ENCODE measurements at places on chromosomes 5 and 9.

GRCh38 chr9:135343837-135344522 is 135.6 kb upstream of the PPP1R26 start:
- DNase-seq, result peak; percentile 63

GRCh38 chr9:93288341-93288740 is 104.4 kb downstream of the WNK2 start:
- DNase-seq, result no peak

GRCh38 chr9:120914396-120914795 is 12.2 kb downstream of the TRAF1 start:
- DNase-seq, result no peak

DNA sequence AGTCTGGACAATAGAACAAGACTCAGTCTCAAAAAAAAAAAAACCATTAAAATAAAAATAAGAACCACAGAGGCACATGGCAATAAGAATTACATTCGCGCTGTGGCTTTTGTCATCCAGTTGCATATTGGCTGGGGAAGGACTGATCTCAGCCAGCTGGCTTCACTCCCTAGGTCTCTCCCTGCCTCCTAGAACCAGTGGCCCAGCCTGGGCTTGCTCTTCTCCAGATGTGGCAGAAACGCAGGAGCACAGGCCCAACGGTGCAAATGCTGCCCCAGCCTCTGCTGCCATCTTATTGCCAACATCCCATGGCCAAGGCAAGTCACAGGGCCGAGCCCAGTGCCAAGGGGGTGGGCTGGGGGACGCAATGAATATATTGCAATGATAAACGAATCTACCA is 37.0 kb downstream of the NKX2-5 start:
- no peak for DNase-seq

GRCh38 chr5:36334315-36334714 is 32.6 kb upstream of the RANBP3L start:
- DNase-seq, result no peak

- DNase-seq, result no peak
Observed at GRCh38 chr9:114770991-114771390, 34.8 kb downstream of the TNFSF15 start.

GRCh38 chr9:138097501-138097991 is 220.0 kb downstream of the CACNA1B start:
- no peak for DNase-seq

DNA sequence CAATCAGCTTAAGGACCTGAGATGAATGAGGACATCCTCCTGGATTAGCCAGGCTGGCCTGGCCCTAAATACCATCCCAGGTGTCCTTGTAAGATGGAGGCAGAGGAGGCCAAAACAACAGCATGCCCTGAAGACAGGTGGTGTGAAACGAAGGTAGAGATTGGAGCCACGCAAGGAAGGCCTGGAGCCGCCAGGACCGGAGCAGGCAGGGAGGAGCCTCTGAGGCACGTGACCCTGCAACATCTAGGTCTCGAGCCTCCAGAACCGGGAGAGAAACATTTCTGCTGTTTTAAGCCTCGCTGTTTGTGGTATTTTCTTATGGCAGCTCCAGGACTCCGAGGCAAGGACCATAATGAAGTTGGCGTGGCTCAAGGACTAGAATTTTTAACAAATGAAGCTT is 9.7 kb upstream of the COL5A1 start:
- no peak for DNase-seq

GRCh38 chr5:173664154-173664526 is 47.7 kb upstream of the BOD1 start:
- DNase-seq, result no peak

DNA sequence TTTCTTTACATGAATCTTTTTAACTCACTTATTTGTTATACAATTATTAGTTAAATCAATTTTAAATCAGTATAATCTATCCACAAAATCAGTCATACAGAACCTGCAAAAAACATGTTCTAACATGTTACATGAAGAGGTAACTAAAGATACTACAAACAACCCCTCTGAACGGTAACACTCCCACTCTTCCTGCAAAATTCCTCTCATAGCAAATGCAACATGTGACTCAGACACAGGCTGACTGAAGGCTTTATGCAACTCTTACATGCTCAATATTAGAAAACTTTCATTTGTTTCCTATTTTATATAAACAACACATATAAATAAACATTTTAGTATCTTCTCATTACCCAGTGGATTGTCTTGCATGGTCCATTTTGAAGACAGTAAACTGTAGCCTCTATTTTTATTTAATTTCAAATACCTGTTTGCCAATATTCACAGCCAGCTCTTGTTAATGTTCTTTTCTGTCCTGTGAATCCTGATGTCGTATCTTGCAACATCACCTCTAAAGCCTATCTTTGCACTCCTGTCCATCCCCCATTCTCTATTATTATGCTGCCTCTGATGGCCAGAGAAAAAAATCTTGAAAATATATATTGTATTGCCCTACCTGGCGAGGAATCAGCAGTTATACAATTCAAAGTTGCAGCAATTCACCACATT is 100.5 kb upstream of the CCDC152 start:
- peak; percentile 38 for DNase-seq

DNA sequence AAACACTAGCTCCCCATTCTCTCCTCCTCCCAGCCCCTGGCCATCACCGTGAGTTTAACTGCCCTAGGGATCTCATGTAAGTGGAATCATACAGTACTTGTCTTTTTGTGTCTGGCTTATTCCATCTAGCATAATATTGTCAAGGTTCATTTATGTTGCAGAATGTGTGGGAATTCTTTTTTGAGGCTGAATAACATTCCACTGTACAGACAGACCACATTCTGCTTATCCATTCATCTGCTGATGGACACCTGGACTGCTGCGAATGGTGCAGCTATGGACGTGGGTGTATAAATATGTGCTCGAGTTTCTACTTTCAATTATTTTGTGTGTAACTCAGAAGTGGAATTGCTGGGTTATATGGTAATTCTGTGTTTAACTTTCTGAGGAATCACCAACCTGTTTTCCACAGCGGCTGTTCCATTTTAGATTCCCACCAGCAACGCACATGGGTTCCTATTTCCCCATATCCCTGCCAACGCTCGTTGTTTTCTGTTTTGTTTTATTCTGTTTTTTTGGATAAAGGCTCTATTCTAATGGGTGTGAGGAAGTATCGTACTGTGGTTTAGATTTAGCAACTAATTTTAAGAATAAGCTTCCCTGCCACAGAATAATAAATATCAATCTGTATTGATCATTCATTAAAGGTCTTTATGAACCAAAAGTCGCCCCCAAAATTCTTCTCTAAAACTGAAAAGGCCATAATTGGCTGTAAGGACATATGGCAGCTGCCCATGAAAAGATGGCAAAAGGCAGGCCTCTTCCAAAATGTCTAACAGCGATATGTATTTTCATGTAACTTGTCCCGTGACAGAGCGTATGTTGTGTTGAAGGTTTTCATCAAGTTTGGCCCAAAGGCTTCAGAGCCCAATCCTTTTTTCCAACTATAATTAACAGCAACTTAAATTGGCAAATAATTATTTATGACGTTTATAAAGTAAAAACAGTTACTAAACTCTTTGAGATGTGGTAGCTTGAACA is 70.3 kb downstream of the DAP start:
- DNase-seq, result peak; percentile 27

GRCh38 chr9:79970146-79970425 is 398.3 kb downstream of the TLE4 start:
- DNase-seq, result no peak

DNA sequence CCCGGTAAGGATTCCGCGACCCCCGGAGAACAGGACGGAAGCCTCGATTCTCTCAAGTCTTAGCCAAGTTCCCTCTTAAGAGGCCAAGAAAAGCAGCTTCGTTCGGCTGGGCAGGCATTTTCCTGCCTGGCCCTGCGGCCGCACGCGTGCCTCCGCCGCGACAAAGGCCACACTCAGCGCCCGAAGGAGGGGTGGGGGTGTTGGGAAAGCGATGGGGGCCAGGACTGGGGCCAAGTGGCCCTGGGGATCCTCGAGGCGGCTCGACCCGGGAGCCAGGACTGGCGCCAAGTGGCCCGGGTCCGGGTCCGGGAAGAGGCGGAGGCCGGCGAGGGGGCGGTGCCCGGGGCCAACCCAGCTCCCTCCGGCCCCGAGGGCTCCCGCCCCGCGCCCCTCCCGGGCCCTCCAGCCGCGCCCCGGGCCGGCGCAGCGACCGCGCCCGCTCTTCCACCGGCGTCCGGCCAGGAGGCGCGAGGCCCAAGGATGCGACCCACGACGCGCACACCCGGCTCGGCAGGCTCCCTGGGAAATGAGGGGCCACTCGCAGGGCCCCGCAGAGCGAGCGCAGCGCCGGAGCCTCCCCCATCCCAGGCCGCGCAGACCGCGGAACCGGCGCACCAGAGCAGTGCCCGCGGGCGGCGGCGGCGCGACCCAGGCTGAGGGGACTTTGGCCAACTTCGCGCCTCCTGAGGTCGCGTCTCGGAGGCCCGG is 756 bp downstream of the VAV2 start:
- DNase-seq, result peak; percentile 55

DNA sequence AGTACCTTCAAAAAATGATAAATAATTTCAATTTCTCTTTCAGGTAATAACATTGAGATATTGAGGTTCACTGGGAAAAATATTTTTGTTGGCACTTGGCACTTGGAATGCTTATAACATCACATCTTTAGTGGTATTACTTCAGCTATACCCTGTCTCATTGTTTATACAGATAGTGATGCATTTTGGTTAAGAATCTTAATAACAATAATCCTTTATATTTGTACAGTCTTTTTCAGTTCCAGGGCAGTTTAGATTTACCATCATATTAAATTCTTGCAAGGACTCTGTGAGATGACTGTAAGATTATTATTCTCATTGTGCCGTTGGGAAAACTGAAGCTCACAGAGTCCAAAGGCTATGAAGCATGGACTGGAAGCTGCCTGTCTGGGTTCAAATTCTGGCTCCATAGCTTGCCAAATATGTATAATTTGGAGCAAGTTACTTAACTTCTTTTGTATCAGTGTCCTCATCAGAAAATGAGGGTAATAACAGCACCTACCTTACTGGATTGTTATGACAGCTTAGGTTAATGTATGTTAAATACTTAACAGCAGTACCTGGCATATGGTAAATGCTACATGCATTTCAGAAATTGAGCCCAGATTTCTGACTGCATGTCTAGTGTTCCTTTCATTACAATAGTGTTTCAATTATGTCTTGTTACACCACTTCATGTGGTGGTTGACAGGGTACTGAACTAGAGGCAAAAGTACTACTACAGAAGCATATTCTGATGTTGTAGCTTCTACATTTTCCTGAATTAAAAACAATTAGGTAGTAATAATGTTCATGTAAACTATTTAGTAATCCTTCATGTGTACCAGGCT is 272.2 kb downstream of the PLK2 start:
- peak; percentile 26 for DNase-seq

GRCh38 chr9:109997682-109998081 is 210.3 kb downstream of the C9orf152 start:
- DNase-seq, result no peak

DNA sequence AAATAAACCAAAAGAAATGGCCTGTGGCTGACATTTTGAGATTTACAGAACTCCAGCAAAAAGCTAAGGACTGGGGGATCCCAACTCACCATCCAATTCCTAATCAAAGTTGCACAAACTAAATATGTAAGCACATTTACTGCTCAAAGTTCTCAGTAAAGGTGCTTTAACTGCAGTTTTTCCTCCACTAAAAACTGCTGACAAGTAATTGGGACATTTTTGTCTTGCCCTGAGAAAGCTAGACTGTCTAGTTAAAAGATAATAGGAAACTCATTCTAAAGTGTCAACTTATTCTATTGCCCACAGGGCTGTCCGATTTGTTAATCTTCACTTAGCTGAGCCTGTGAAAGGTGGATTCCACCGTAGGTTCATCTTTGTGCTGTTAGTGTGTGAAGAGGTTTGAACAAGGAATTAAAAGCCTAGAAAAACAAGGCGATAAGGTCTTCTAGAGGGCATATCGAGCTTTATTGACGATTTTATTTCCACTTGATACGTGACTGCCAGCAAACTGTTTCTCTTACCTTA is 1.0 kb downstream of the DOCK8 start:
- no peak for DNase-seq

DNA sequence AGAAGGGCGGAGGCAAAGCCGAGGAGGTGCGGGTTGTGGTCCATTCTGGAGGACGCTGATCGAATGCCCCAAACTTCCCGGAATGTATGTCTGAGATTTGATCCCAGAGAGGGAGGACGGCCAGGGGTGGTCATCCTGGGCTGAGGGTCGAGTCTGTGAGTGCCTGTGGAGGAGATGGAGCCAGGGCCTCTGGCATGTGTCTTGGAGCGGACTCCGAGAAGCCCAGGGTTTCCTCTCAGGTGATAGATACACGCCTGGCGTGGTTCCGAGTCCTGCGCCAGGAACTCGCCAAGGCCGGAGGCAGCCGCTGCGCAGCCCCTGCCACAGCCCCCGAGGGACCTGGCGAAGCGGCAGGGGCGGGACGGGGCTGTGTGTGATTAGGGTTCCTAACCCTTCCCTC is 363 bp downstream of the ZNF454 start:
- DNase-seq, result peak; percentile 11

DNA sequence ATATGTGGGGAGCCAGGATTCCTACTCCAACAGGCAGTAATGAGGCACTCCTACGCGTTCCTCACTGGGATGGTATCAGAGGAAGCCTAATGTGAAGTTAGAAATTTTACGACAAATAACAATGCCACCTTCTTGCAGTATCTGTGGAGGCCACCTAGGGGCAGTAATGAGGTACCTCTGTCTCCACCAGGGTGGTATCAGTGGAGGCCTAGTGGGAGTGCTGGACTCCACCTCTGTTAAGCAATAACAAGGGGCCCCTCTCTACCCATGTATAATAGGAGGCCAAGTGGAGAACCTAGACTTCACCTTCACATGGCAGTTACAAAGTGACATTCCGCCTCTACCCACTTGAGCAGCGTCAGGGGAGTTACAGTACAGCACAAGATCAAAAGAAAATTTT is 147.9 kb downstream of the PLPPR1 start:
- DNase-seq, result no peak

DNA sequence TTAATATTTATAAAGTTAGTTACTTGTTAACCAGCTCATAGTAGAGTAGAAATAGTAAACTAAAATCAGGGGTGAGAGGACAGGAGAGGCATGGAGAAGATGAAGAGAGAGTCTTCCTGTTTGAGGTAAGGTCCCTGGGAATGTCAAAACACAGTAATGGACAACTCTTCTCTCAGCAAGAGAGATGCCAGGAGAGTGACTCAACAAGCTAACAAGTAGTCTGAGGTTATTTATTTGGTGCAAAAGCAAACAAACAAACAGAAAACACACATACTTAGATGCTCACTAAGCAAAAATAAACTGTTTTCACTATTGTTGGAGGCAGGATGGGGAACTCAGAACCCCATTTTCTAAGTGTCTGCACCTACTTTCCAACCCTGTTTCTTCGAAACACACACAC is 333.2 kb upstream of the RFX3 start:
- DNase-seq, result peak; percentile 43

Data from adipocyte (in vitro differentiated cells).